Progenitor cell of endocrine pancreas (in vitro differentiated cells): ENCODE measurements at places on chromosomes 16 and 17.

GRCh38 chr17:69477903-69478266 is 63.4 kb downstream of the MAP2K6 start:
- DNase-seq: no peak

DNA sequence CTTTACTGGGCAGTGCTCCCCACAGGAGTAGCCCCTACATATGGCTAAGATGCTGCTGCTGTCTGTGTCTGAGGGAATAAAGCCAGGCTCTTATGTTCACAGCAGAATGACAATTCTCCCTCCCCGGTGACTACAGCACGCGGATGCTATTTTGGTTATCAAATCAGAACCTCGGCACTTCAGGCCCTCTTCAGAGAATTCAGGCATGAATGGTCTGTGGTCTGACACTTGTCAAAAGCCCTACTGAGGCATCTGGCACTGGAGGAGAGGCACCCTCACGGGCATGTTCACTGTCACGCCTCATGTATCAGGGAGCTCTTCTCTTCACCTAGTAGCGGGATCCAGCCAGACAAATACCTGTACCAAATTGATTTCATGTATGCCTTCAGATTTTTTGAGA is 30.4 kb downstream of the KIAA0513 start:
- no peak for DNase-seq

DNA sequence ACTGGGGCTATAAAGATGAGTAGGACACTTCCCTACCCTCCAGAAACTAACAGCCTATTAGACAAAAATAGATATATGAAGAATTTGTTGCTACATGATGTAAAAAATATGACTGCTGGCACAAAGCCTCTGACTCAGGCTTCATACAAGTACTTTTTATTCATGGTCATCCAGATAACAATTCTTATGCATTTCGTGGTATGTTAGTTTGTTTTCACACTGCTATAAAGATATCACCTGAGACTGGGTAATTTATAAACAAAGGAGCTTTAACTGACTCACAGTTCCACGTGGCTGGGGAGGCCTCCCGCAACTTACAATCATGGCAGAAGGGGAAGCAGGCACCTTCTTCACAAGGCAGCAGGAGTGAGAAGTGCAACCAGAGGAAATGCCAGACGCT is 112.5 kb upstream of the HLF start:
- no peak for DNase-seq

DNA sequence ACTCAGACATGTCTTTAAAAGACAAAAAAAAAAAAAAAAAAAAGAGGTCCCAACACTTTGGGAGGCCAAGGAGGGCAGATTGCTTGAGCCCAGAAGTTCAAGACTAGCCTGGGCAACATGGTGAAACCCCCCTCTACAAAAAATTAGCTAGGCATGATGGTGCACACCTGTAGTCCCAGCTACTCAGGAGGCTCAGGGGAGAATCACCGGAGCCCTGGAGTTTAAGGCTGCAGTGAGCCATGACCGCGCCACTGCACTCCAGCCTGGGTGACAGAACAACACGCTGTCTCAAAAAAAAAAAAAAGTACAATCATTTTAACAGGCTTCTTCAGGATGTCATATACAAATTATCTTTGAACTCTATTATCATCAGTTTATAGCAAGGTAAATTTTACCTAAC is 22.0 kb downstream of the C16orf87 start:
- DNase-seq: no peak

DNA sequence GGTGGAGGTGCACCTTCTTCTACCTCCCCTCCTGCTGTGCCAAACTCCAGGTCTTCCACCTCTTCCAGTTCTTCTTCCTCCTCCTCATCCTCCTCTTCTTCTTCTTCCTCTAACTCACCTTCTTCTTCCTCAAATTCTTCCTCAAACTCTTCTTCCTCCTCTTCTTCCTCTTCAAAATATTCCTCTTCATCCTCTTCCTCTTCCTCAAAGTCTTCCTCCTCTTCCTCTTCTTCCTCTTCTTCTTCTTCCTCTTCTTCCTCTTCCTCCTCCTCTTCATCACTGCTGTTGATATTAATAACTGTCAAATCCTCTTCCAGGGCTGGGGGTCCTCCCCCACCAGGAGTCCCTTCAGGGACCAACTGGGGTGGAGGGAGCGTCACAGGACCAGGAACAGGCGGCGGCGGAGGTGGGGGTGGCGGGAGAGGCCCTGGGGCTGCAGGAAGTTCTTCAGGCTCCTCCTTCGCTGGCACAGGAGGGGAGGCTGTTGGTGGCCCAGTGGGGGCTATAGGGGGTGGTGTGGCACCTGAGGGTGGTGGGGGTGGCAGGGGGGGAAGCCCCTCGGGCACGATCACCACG is 30.7 kb upstream of the ALOX15 start:
- no peak for DNase-seq

DNA sequence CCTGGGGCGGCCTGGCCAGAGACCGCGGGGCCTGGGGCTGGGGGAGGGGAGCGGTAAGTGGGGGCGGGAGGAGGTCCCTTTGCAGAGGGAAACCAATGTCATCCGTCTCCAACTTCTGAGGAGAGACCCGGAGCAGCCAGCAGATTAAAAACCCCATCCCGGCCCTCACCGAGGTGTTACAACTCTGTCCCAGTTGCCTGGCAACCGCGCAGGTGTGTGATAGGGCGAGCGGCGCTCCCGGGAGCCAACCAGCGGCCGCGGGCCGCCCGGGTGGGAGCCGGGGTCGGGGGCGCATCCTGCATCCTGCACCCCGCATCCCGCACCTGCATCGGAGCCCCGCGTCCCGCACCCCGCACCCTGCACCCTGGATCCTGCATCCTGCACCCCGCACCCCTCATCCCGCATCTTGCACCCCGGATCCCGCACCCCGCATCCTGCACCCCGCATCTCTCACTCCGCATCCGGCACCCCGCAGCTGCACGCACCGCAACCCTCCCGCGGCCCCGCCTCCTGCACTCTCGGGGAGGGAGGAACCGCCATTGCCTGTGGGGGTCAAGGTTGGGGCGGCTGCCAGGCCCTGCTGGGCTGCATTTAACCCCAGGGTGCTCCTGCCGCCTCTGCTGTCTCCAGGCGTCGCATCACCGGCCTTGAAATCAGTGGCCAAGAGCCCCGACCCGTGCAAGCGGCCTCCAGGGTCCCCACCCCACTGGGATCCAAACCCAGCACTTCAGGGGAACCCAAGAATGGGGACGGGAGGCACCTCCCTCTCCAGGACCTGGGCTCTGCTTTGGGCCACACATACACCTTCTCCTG is 47.3 kb downstream of the RTN4RL1 start:
- DNase-seq: no peak

DNA sequence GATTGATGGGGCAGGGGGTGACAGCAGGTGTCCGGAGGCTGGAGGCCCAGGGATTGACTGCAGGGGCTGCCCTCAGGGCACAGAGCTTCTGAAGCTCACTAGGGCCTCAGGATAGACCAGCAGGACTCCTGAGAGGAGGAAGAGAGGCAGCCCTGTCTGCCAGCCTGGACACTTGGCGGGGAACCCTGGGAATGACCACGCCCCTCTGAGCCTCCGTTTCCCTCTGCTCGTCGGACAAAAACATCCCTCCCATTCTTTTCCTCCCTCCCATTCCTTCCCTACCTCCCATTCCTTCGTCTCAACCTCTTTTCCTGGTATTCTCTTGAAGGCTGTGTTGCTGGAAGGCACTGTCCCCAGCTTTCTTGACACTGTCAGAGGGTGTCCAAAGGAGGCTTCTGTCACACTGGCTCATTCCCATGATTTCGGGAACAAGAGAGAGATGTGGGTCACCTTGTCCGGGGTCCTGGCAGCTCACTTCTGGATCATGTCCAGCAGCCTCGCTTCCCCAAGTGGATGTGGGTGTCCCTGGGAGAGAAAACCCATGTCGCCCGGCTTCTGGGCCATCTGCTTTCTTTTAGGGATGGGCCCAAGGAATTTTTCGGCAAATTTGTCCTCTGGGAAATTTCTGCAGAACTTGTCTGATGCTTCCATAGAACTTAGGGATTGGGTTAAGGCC is 145.5 kb downstream of the CMIP start:
- no peak for DNase-seq
